Psoas muscle (tissue), 8 donors: ENCODE measurements at places on chromosomes 12 and 14.

DNA sequence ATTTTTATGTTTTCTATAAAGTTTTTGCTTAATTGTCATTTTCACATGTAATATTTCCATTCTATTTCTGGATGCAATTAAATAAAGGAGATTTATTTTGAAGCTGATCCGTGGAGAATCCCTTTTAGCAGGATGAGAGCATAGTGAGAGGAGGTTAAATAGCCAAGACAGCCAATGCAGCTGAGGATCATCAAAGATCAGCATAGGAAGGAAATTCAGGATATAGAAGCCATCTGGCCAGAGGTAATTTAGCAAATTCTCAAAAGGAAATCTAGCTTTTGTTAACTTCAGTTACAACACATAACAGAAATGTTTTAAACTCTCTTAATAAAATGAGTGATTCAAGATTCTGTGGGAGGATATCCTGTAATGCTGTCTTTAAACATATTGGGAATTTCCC, 122.8 kb upstream of the PDE3A start:
- DNase-seq, result no peak

DNA sequence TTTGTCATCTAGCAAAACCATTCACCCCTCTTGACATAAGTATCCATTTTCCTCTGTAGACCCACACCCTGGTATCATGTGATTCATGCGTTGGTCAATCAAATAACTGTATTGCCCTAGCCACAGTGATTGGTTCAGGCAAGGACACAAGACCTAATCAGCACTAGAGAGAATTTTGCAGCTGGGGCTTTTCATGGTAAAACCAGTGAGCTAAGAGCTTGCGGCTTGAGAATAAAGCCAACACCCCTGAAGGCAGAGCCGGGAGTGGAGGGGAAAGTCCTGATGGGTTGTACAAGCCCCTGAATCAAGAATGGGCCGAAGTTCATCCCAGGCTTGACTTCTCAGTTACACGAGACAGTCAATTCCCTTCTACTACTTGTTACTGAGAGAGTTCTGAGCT, 33.2 kb upstream of the LTBP2 start:
- DNase-seq, result no peak

- no peak for DNase-seq
These were observed 45.1 kb downstream of the GALNT9 start for GRCh38 chr12:132284071-132284826.

GRCh38 chr12:73308079-73308478, 1035.9 kb downstream of the TRHDE start:
- no peak for DNase-seq

DNA sequence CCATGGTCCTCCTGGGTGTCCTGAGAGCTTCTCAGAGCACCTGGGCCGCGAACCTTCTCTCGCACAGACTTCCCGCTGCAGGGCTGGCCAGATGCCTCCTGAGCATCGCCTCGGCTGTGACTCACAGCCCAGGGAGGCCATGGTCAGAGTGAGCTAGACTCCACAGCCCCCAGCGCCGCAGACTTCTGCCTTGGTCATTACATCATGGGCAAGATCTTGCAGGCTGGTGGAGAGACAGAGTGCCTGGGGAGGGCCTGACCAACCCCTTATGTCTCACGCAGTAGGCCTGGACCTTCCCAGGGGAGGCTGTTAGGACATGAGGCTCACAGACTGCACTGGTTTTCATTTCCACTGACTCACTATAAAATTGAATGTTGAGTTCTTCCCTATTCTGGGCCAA, 41.8 kb downstream of the SMOC1 start:
- DNase-seq, result no peak

DNA sequence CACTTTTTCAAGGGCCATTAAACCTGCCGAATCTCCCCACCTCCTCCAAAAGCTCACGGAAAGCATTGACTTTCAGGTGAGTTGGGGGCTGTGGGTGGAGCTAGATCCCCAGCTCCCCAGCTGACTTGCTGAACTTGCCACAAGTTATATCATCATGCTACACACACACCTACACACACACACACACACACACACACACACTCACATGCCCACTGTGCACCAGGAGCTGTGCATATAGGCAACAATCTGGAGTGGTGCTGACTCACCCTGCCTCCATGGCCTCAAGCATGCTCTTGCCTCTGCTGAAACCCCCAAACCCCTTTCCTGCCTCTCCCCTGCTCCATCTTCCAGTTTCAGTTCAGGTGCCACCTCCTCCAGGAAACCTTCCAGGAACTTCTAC, 26.1 kb downstream of the SERPINA3 start:
- no peak for DNase-seq

- DNase-seq, result no peak
These were observed 232.1 kb downstream of the MON2 start for GRCh38 chr12:62698701-62699101.

- no peak for DNase-seq
These were observed 8.2 kb upstream of the RNASE9 start for GRCh38 chr14:20569066-20569465.

DNA sequence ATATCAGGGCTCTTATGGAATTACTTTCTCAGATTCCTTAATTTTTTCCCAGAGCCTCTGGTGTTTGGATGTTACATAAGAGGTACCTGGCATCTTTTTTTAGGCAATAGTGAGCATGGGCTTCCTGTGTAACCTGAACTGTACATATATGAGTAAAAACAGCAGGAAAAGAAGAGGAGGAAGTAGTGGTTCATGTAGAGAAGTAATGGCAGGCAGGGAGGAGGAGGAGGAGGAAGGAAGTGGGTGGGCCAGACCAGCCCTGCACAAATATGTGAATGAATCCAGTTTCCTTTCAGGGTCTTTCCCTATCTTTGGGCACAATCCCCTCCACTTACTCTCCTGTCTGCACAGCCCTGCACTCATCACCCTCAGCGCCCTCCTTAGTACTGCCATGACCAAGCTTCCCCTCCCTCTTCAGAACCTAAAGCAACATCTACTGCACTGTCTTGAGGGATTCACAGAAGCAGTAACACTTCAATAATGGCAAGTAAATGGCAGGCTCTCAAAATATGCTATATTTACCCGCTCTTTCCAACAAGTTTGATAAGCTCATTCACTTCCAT, 40.9 kb upstream of the GSG1 start:
- DNase-seq, result no peak
